ENCODE measurements at places on chromosomes 7 and 10.
A peak's percentile ranks its signal among the peaks of the same experiment; 100 is the strongest.

GRCh38 chr7:95213809-95214492 lies 110.4 kb downstream of the PON1 start:
- no peaks in the 10 kb centered on the region for H3K27me3 ChIP-seq
- H3K27ac ChIP-seq = no peak overlapping the region
- DNase-seq = no peak
- H3K36me3 ChIP-seq = no peaks in the 10 kb centered on the region

- no peaks in the 10 kb centered on the region for H3K4me1 ChIP-seq
- no peak overlapping the region for H3K4me3 ChIP-seq
- no peaks in the 10 kb centered on the region for H3K36me3 ChIP-seq
- DNase-seq = no peak
- H3K27me3 ChIP-seq = no peaks in the 10 kb centered on the region
Observed at GRCh38 chr10:24202181-24202570, 6.8 kb upstream of the KIAA1217 start.

DNA sequence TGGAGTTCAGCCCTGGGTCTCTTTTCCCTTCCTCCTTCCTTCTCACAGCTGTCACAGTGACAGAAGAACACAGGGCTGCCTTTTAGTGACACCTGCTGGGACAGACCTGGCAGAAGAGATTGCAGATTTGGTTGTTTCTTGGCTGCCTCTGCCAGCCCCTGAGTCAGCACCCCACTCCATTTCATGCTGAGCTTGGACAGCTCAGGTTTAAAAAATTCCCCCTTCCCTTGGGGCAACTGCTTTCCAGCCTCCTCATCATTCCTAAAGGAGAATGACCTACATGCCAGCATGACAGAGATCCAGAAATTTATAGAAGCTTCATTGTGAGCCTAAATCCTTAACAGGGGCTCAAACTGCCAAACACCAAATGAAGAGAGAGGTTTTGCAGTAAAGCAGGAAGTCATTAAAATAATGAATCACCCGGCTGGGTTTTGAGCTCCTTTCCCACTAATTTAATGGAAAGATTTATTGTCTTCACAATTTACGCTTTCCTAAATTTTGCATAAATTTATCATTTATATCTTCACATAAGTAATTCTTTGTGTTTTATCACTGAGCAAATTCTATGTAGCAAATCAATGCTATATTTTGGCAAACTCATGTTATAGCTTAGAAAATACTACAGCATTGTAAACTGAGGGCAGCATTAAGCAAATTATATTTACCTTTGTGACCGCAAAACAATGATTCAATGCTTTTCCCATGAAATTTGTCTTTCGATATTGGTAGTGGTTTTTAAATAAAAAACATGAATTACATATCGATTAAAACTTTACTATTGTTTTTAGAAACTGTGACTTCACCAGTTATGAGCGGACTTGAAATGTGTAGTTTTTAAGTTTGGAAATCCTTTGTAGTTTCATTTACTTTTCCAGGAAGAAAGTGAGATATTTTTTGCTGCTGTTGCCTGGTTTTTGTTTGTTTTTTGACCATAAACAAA lies 399.5 kb upstream of the ANKRD30A start:
- H3K27me3 ChIP-seq = no peaks in the 10 kb centered on the region
- no peak overlapping the region for H3K4me3 ChIP-seq
- H3K36me3 ChIP-seq = no peaks in the 10 kb centered on the region
- peak; percentile 70 for DNase-seq

DNA sequence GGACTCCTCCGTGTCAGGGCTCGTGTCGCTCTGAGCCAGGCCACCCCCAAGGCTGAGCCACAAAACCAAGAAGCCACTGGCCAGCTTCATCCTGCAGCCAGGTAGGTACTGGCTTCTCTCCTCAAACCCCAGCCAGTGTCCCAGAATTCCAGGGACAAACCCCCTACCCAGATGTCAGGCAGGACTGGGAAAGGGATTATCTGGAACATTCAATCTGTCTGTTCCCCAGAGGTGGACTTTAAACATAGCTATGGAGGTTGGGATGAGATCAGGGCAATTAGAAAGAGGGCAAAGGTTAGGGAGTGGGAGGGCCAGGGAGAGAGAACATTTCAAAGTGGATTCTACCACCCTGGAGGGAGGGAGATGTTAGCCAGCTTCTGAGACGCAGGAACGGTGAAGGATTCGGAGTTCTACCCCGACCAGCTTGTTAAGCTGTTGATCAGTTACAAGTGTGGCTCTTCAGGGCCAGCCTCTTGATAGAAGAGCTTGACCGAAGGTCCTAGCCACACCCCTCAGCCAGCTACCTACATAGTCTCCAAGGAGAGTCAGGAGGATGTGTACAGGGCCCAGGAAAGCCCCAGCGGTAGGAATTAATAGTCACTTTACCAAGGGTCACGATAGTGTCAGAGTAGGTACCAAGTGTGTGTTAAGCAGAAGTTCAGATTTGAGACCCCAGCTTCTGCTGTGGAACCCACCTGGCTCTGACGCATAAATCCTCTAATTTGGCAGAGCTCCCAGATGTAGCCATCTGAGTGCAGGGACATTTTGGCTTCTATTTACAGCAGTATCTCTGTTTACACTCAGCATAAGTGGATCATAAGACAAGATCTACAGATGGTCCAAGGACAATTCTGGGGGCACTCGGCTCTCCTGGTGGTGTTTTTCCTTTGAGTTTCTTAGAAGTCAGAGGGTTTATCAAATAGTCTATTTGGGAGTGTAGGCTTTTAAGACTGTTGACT lies at the start of gene PLA2G12B:
Gene PLA2G12B, minus strand, starts transcription at position 211 of the 959 bp plus-strand sequence. Its CDS starts 121 bp downstream, at position 90.
- no peaks in the 10 kb centered on the region for H3K4me1 ChIP-seq
- no peaks in the 10 kb centered on the region for H3K36me3 ChIP-seq
- H3K27me3 ChIP-seq = no peaks in the 10 kb centered on the region
- H3K4me3 ChIP-seq = no peak within 1 kb of the TSS
- DNase-seq = no peak
